ENCODE measurements at places on chromosomes 12 and 14. TPM values are rescaled to one million over a fixed set of nuclear protein-coding genes. Genes with fewer than 3 reads are reported as not detected.

Gene FAM181A
- not detected for total RNA-seq

Gene MYO1A
- not detected for total RNA-seq

DNA sequence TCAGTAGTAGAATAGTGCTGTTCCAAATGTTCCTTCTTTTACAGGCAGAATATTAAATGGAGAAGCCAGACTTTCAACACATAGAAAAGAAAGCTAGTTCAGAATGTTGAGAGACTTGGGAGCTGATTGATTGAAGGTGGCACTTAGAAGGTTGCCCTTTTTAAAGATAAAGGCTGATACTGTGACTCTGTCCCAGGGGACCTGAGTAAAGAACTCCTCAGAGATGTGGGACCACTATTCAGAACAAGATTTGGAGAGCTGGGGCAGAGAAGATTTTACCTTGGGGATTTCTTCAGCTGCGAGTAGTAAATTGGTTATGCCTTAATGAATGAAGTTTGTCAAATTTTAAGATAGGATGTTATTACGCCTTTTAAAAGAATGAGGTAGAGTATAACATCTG is 21.4 kb upstream of the BTG1 start:
- no peak for DNase-seq

DNA sequence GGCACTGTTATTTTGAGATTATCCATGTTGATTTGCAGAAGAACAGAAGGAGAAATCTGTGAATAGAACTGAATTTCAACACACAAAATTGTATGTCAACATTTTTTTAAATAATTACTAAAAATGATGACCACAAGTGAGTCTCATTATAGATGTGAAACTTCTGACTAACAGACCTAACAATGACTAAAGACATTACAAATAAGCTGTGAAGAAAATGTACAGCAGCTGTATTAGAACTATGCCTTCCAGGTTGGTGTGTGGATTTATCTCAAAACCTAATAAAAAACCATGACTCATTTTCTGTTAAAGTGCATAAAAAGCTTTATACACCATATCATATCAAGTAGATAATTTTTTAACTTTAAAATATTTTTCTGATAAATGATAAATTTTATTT is 22.5 kb upstream of the FOXG1 start:
- DNase-seq: no peak
